ENCODE measurements at places on chromosomes 3 and 15.

- no peak for DNase-seq
These were observed 44.8 kb upstream of the MAP3K13 start for GRCh38 chr3:185318141-185318540.

- no peak for DNase-seq
These were observed 17.7 kb downstream of the PPM1L start for GRCh38 chr3:160773722-160774121.

DNA sequence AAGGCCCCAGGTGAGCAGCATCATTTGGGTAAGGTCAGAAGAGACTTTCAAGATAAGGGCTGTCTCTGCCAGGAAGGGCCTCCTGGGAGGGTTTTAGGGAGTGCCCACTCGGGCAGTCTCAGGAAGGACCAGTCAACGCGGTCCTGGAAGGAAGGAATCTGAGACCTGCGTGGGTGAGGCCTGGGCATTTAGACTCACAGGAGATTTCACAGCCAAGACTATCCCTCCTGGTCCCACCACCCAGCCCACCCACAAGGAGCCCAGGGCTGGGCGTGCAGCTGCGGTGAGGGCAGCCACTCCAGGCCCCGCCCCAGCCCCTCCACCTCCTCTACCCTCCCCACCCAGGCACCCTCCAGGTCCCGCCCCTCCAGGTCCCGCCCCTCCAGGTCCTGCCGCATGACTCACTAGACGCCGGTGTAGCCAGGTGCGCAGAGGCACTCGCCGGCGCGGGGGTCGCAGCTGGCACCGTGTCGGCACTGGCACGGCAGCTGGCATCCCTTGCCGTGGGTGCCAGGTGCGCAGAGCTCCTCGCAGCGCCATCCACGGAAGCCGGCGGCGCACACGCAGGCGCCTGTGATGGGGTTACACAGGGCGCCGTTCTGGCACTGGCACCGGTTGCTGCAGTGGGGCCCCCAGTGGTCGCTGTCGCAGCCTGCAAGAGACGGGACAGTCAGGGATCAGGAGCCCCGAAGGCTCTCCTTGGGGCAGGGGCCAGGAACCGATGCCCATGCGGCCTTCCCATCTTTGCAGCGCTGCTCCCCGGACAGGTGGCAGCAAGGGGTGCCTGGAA is 112.7 kb downstream of the RAB11A start:
- peak; percentile 52 for DNase-seq

GRCh38 chr3:3589715-3590130 is 209.5 kb upstream of the LRRN1 start:
- no peak for DNase-seq

- no peak for DNase-seq
These were observed 22.5 kb upstream of the VPS8 start for GRCh38 chr3:184789314-184789998.

DNA sequence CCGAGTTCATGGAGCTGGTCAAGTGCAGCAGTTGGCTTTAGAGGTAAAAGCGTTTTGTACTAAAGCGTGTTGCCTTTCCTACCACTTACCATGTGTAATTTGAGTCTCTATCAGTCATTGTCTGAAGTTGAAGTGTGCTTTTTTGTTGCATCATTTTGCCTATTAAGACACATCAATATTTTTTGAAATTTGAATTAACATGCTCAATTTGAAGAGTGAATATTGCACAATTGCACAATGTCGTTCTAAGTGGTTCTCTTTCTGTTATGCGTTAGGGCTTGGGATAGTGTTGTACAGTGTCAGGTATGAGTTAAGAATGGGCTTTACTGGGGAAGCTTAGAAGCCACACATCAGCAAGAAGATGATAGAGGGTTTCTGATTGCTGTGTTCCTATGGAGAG is 84.0 kb upstream of the ACKR4 start:
- DNase-seq = no peak

GRCh38 chr3:111773484-111773883 is 85.6 kb upstream of the PHLDB2 start:
- no peak for DNase-seq

- no peak for DNase-seq
These were observed 263.8 kb downstream of the SLCO3A1 start for GRCh38 chr15:92117261-92117731.

GRCh38 chr15:55721554-55722185 is 21.3 kb downstream of the PRTG start:
- no peak for DNase-seq

DNA sequence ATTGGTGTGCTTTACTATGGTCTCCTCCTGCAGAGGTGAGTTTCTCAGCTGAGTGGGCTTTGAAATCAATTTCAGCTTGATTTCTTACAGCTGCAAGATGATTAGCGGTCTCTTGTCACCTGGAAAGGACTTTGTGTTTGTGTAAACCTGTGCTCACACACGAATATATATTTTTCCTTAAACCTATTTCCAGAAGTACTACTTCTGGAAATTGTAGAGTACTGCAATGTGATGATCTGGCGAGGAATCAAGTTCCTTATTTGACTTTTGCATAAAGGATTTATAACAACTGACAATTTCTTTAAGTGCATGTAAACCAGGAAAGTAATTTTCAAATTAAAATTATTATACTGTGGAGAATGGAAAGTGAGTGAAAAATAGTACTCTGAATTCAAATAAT is 2.1 kb downstream of the MCTP2 start:
- no peak for DNase-seq

GRCh38 chr15:34578283-34578674 is 5.2 kb downstream of the GOLGA8B start:
- DNase-seq = no peak

DNA sequence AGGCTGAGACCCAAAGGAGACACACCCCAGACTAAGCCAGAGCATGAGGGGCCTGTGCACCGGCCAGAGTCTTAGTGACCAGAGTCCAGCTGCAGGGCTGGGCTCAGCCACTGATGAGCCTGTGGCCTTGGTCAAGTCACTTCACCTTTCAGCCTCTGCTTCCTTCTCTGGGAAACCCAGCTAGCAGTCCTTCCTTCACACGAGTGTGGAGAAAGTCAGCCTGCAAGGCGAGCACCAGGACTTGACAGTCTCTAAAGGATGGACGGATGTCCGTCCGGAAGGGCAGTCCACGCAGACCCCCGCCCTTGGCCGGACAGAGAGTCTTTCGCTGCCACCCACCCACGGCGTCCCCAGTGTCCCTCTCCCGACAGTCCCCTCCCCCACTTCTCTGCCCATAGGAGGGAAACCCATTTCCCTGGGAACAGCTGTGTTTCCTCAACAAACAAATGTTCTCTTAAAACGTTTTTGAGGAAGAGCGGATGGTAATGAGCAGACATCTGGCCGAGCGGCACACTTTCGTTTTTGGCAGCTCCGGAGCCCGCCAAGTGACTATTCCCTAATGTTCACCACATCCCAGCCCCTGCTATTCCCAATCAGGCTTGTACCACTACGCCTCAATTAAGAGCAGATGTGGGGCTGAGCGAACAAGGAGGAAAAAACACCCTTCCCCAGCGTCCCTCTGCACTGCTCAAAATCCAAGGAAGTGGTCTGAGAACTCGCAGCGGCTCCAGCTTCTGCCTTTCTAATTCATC is 129.1 kb upstream of the SMAD3 start:
- DNase-seq = no peak

DNA sequence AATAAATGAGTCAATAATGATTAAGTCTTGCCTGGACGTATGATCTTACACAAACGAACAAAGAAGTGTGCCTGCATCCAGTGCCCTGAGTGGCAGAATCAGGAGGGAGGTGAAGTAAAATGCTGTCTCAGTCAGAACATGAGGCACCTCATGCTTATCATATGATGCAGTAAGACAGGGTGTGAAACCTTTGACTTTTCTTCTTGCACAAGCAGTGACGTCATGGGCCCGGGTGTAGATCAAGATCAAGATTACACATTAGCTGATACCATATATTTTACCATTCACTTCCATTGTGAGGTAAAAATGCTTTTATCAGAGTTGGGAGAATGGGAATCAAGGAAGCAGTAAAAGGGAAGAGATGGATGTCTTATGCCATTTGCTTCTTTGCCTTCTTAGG is 291.6 kb upstream of the PLSCR5 start:
- DNase-seq = no peak

- peak; percentile 52 for DNase-seq
These were observed at the start of gene DLEC1 for GRCh38 chr3:38039101-38039898. TSS of gene DLEC1 (plus strand) at chr3:38039208. CDS start at chr3:38039226, 18 bp downstream.

DNA sequence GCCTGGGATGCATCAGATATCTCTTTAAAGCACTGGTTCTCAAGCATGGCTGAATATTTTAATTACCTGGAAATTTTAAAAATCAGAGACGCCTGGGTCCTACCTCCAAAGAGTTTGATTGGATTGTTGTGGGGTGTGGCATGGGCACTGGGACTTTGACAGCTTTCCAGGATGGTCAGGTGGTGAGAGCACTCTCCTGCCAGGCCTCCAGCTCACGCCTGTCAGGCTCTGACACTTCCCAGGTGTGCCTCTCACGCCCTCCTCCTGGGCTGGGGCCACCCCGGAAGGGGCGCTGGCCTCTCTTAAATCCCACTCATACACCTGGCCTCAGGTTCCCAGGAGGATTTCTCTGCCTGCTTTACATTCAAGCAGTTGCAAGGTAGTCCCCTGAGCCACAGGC is 48.5 kb downstream of the AMOTL2 start:
- DNase-seq = no peak

GRCh38 chr3:66473692-66474091 is 27.1 kb downstream of the LRIG1 start:
- no peak for DNase-seq

DNA sequence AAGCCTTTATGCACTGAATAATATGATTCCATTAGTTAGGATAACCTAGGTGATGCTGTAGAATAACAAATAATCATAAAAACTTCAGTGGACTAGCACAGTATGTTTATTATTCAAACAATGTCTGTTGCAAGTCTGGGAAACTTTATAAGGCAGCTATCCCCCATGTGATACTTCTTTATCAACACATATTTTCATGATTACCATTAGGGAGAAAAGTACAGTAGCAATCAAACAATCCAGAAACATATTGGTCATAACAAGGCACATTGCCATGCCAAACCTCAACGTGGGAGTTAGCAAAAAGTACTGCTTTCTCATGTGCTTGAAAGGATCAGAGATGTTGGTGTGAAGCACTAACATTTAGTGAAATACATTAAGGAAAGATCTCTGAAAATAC is 35.5 kb downstream of the EOMES start:
- DNase-seq = no peak

DNA sequence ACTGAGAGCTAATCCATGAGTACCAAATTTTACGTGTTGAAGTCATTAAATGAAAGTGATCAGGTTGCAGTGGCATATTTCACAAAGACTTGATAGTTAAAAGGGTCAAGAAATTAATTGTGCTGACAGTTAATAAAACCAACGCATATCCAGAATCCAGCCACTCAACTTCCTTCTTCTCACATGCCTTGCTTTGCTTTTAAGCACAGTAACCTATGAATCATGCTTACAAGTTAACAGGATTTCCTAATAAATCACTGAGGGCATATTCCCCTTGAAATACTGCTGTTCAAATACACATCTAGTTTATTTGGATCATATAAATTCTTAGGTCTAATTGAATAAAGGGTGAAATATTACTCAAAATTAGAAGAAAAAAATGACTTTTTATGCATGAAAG is 801.5 kb upstream of the EPHA6 start:
- DNase-seq = no peak

- DNase-seq = no peak
These were observed 334.8 kb downstream of the LPP start for GRCh38 chr3:188488801-188489200.

GRCh38 chr3:56219894-56220805 is 248.1 kb downstream of the ERC2 start:
- no peak for DNase-seq

- DNase-seq = no peak
These were observed 198.5 kb downstream of the THSD4 start for GRCh38 chr15:71313806-71314205.

DNA sequence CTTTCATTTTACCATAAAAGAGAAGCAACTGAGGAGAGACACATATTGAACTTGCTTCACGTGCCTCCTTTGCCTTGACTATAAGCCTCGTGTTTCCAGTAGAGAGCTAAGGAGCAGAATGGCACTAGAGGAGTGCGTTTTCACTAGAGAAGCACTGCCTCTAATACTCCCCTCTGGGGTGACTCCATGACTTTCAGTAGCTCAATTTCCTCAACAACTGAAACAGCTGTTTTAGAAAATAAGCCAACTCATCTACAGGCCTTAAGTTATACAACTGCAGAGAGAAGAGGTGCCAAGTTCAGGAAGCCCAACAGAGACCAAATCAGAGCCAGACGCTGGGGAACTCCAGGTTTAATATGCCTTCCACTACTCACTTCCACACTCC is 1.9 kb downstream of the UBP1 start:
- no peak for DNase-seq

DNA sequence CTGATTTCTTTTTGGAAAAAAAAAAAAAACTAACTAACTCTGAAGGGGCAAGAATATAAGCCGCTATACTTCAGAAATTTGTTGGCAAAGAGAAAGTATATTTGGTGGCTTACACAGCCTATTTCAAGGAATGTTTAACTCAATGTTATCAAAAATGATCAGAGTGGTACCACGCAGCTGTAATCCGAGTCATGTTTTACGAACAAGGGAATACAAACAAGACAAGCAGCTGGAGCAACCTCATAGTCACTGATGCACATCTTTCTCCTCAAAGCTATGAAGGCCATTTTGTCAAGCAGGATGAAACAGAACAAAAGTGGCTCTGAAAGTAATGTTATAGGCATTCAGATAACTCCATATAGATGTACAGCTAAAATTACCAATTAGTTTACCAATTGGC is 81.2 kb downstream of the SCAPER start:
- no peak for DNase-seq

DNA sequence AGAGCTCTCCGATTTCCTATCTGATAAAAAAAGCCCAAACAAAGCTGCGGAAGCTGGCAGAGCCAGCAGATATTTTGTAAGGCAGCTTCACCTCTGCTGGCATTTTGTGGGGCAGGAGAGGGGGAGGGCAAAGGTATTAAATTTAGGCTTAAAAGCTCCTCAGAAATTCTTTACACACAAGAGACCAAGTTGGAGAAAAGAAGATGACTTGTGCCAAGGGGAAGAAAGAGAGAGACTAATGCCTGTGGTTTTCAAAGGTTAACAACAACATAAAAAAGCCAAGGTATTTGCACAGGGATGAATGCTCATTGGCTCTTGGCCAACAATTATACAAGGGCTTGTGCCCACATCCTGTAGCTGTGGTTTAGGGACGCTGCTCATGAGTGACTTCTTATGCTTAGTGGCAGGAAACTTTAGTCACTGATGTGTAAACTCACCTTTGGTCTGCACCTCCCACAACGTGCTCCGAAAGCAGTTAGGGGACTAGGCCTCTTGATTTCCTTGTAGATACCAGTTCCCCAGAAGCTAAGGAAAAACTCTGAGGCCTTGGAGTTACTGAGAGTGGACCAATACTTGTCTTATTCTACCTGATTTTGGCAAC is 152.9 kb downstream of the TPRG1 start:
- DNase-seq = peak; percentile 50

DNA sequence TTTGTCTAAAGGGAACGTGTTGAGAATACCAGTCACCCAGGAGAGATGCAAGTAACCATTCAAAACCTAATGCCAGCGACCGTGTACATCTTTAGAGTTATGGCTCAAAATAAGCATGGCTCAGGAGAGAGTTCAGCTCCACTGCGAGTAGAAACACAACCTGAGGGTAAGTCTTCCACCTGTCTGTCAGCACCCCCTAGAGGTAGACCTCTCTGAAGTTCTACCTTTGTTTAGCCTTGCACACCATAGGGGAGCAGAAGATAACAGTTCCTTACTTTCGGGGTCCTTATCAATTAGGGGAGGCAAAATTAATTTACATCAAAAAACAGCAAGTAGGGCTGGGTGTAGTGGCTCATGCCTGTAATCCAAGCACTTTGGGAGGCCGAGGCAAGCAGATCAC is 124.4 kb downstream of the HCN4 start:
- no peak for DNase-seq
